ENCODE measurements at places on chromosomes 2 and 18.

GRCh38 chr2:231571661-231572191, 20.9 kb upstream of the TEX44 start:
- no peak for DNase-seq

GRCh38 chr2:127085317-127085681, 21.7 kb downstream of the BIN1 start:
- DNase-seq: no peak

- DNase-seq: no peak
Measured at GRCh38 chr2:101817481-101817880, 120.0 kb downstream of the MAP4K4 start.

DNA sequence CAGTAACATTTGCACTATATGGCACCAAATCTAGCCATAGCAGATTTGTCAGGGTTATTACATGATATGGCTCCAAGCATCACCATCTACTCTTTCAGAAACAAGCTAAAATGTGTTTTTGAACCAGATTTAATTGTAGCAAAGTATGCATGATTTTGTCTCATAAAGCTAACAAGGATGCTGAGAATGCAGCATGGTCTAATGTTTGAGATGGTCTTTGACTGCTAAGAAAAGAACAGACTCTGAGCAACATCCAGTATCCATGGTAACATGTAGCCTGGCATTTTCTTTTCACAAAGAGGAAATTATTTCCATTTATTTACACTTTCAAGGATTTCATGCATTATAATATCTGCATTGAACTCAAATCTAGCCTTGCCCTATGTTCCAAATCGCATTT, 206.5 kb downstream of the PDE1A start:
- DNase-seq: no peak

- no peak for DNase-seq
Measured at GRCh38 chr2:238289574-238289973, 1.2 kb upstream of the PER2 start.

- DNase-seq: no peak
Measured at GRCh38 chr2:157315901-157316300, 9.7 kb downstream of the ERMN start.

GRCh38 chr18:25686960-25687500, 335.1 kb upstream of the ZNF521 start:
- DNase-seq: no peak

- DNase-seq: no peak
Measured at GRCh38 chr2:110737783-110738182, 5.4 kb downstream of the ACOXL start.

DNA sequence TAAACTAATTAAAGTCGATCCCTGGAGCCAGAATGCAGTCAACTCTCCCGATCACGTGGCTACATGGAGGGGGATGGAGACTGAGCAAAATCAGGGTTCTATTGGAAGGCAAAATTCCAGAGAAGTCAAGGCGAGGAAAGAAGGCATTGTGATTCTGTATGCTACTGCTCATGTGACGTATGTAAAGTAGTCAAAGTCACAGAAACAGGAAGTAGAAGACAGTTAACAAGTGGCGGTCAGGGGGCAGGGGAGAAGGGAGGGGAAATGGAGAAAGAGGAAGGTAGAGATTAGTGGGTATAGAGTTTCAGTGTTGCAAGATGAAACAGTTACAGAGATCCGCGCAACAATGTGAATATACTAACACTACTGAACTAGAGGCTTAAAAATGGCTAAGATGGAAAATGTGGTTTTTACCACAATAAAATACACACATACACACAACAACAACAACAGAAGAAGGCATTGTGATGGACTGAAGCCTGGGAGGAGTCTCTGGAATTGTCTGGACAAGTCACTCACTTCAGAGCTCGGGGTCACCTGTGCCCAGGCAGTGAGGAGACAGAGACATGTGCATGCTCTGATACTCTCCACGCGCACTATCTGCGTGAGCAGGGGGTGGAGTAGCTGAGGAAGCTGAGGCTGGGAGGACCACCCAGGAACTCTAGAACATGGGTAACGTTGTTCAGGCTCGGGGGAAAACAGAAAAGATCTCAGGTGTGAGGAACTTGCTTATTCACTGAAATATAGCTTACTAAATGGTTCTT, 89.9 kb upstream of the CDCA7 start:
- DNase-seq: no peak

- no peak for DNase-seq
Measured at GRCh38 chr2:96195410-96196066, 13.1 kb downstream of the STARD7 start.

DNA sequence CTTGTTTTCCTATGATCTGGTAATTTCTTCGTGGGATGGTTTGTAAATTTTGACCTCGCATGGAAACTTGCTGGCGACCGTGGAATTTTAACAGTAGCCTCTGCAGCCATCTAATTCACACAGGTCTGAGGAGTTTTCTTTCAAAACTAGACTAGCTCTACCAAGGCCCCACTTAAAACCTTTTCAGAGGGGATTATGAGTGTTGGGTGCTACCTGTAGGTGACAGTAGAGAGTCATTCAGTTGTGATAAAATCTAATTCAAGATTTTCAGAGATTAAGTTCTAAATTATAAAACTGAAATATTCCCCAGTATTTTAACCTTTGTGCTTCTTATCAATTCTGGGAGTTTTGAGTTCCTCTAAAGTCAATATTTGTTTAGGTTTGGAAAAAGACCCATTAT, 31.0 kb downstream of the THSD7B start:
- no peak for DNase-seq

DNA sequence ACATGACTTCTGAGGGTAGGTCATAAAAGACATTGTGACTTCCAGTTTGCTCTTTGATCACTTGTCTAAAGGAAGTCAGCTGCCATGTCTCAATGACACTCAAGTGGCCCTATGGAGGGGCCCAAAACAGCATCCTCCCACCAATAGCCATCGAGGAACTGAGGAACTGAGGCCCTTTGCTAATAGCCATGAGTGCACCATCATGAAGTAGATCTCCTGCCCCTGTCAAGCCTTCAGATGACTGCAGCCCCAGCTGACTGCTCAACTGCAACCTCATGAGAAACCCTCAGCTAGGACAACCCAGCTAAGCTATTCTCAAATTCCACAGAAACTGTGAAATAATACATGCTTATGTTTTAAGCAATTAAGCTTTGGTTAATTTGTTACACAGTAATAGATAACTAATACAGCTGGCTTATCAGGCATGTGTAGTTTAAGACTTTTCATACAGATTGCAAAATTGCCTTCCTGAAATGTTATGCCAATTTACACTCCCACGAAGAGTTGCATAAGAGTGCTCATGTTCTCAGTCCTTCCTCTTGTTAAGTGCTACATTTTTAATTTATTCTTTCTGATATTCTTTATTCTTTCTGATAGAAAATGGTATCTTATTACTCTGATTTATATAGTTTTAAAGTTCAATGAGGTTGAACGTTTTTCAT, 105.6 kb upstream of the NDUFV2 start:
- no peak for DNase-seq

DNA sequence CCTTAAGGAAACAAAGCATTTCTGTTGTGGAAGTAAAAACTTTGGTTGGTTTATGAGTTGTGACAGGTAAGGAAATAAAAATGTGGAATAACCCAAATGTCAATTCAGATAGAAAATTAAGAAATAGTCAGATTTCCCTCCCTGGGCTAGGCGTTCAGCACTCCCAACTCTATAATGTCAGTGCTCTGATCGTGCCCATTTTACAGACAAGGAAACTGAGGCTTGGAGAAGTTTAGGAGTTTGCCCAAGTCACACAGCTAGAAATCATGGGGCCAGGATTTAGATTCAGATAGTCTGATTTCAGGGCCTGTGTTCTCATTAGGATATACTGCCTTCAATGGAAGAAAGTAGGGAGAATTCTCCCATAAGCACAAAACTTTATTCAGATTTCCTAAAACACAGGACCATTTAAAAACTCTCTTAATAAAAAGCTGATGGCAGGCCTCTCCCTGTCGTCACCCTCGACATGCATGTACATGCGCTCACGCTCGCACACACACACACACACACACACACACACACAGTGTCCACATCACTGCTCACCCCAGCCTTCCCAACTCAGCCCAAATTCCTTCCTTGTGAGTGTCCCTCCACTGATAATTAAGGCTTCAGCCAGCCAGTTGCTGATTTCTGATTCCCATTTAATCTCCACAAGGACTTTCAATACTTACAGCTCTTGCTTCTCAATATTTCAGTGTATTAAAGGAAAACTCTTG, 49.1 kb upstream of the SLC14A2 start:
- DNase-seq: no peak

DNA sequence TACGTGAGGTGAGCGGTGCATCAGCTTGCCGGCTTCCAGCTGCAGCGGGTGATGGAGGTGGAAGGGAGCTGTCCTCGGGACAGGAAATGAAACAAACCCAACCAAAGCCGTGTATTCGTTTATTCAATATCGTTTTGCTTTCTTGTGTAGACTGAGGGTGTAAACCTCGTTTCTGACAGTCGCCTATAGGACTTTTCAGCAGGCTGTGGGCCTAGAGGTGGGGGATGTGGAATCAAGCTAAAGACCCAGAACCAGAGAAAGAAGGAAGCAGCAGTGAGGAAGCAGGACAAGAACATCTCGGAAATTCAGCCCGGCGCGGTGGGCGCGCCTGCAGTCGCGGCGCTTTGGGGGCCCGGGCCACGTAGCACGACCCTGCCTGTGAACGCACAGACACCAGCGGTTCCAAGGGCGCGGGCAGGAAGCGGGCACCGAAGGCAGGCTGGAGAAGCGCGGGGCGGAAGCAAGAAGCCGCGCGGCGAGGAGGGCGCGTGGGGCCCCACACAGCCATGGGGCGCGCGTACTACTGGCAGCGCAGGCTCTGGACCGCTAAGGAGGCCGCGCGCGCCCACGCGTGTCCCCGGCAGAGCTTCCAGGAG, 755 bp upstream of the ATP9B start:
- DNase-seq: no peak

GRCh38 chr2:71220743-71221142, 6.2 kb downstream of the PAIP2B start:
- DNase-seq: no peak

GRCh38 chr18:53153281-53153680, 813.3 kb downstream of the DCC start:
- DNase-seq: no peak

- no peak for DNase-seq
Measured at GRCh38 chr2:237234268-237234667, 148.6 kb downstream of the COPS8 start.

GRCh38 chr2:12167525-12168317, 421.3 kb downstream of the LPIN1 start:
- DNase-seq: no peak

DNA sequence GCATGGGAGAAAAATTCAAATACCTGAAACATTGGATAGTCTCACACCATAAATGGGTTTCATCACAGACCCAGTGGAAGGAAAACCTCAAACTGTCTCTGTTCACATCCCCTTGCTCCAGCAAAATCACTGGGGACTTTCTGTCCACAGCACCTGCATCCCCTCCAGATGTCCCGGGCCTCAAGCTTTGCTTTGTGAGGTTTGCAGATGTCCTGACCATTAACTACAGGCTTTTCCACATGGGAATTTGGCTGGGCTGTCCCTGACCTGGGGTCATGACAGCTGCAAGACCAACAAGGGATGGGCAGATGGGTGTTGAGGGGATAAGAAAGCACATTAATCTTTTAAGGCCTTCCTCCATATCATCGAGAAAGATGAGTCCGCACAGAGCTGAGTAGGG, 427.9 kb downstream of the TXNL1 start:
- DNase-seq: no peak

DNA sequence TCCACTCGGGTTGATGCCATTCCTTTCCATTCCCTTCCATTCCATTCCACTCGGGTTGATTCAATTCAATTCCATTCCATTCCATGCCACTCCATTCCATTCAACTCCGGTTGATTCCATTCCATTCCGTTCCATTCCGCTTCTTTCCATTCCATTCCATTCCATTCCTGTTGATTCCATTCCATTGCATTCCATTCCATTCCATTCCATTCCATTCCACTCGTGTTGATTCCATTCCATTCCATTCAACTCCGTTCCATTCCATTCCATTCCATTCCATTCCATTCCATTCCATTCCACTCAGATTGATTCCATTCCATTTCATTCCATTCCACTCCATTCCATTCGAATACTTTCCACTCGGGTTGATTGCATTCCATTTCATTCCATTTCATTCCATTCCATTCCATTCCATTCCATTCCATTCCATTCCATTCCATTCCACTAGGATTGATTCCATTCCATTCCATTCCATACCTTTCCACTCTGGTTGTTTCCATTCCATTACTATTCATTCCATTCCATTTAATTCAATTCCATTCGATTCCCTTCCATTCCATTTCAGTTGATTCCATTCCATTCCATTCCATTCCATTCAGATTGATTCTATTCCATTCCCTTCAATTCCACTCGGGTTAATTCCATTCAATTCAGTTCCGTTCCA, 1141.8 kb downstream of the RPIA start:
- no peak for DNase-seq

DNA sequence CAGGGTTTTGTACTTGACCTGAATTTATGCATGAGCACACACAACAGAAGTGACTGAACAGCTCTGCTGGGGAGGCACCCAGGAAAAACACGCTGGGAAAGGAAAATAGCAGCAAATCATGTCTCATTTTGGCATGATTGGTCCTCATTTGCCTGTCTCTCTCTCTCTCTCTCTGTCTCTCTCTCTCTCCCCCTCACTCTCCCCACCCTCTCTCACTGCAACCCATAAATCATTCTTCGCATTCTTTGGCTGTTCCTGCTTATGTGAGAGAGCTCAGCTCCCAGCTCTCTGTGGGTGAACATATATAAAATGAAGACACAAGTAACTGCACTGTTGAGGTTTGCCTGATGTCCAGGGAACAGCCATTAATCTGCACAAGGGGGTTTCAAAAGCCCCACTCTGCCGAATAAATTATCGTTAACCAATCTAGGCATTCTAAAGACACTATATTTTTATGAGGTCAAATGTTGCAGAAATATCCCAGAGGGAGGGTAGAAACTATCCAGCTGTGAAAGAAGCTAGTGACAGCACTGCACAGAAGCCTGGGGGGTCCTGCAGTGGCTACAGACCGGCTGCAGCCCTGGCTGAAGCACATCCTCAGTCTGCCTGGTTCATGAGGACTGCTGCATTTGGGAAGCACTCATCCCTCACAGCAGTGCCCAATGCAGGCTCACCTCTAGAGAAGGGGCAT, 260.3 kb downstream of the AFF3 start:
- DNase-seq: no peak

DNA sequence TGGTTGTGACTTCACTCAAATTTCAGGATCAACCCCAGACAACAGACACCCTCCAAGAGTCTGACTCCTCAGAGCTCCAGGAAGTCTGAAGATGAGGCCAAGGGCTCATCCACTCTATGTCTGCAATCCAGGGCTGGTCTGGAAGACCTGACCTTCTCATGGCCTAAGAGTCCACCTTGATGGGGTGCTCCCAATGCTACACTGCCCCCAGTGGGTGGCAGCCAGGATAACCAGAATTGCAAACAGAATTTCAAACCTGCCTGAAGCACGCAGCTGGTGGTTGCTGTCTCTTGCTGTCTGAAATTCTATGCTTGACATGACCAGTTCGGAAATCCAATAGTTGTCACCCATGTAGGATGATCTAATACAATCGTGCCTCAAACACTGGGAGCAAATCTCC, 96.0 kb downstream of the UXS1 start:
- DNase-seq: no peak

Measured in activated T-helper 1 cell treated with Interleukin-2 at 50 U/mL for 16 hours (primary cell).